ENCODE measurements at places on chromosomes 5 and 9. TPM values are rescaled to one million over a fixed set of nuclear protein-coding genes. Genes with fewer than 3 reads are reported as not detected.

DNA sequence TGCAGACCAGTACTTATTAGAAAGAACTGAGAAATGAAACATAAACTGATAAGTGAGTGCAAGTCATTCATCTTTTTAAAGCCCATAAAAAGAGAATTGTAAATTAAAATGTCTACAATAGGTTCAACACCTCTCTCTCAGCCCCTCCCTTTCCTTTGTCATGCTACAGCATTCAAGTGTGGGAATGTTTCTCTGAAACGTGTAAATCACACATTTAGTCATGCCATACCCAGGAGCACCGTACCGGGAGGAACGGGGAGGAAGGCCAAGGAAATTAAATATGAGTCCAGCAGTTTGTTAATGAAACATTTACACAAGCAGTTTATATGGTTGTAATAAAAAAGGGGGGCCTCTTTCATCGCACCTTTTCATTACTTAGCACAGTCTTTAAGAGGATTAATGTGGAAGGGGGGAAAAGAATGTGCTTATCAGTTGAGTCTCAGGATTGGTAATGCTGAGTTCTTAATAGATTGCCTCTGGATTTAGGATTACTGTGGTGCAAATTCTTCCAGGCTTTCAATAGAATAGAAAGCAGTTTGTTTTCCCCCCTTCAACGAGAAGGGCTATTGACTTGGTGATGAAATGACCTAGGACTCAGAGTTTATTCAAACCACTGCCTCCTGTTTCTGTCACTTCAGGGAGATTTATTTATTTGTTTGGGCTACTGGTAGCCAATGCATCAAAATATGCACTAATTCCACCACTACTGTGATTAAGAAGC lies 176.0 kb upstream of the ZNF608 start:
- no peak for DNase-seq

SPATA31C1 gene
- total RNA-seq, result not detected

CCIN gene
- 0.89 TPM for total RNA-seq

BHMT2 gene
- 3.0 TPM for total RNA-seq

DNA sequence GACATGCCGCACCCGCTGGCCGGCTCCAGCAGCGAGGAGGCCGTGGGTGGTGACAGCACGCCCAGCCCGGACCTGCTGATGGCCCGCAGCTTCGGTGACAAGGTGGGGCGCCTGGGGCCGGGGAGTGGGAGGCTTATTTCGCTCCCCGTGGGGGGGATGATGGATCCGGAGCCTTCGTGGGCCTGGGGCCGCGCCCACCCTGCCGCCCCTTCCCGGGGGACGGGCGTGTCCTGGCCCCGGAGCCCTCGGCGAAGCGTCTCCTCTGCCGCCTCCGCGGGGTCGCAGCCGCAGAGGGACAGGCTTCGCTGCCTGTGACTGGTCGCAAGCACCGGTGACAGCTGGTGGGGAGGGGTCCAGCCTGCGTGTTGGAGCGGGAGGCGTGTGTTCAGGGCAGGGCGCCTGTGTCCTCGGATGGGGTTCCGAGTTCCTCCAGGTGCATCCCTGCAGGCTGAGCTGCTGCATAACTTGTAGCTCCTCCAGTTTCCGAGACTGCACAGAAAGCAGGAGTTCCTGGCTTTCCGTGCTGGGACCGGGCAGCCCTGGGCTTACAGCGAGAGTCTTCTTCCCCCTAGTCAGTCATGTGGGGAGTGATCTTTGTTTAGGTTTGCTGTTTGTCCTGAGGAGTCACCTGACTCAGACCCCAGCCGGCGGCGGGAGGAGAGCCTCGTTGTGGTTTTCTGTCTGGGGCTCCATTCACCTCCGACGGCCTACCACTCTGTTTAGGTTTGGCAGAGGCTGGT lies 666 bp downstream of the SNX30 start:
- DNase-seq, result peak; percentile 30

DNA sequence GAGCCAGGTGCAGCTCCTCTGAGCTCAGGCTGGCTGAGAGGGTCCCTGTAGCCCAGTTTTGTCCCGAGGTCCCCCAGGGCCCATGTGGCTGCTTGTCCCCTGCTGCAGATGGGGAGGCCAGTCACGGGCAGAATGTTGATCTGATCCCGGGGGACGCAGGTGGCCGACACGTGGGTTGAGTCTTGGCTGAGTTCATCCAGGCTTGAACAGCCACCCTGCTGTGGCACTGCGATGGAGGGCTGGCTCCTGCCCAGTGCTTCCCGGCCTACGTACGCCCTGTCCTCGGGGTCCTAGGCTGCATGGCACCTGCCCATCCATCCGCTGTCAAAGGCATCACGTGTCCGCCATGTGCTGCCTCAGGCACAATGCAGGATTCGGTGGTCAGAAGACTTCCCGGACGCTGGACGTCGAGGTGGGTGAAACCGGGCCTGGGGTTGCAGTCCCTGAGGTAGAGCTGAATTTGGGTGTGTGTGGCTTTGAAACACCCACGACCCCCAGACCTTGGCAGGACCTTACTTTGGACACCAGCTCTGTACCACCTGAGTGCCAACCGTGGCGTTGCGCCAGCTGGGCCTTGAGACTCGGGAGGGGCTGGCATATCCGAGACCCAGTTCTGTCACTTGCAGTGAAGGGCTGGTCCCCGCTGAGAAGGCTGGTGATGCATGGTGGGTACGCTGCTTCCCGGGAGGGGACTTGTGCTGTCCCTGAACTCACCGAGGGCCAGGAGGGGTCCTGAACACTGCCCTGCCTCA lies 22.3 kb downstream of the RXRA start:
- no peak for DNase-seq

DNA sequence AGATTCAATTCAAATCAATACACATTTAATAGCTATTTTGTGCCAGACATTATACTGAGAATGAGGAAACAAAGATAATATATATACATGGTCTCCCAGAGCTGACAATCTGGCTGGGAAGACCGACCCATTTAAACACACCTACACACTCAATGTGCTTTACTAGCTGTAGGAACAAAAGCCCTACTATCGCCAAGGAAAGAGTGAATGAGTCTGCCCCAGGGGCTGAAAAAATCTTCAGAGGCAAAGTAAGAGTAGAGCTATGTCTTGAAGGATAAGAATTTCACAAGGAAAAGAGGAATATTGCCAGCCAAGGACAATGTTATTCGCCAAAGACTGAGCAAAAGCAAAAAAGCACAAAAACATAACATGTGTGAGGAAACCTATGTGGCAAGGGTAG lies 6.6 kb downstream of the PFDN1 start:
- DNase-seq, result no peak

KLHL3 gene
- 6.2 TPM for total RNA-seq

DNA sequence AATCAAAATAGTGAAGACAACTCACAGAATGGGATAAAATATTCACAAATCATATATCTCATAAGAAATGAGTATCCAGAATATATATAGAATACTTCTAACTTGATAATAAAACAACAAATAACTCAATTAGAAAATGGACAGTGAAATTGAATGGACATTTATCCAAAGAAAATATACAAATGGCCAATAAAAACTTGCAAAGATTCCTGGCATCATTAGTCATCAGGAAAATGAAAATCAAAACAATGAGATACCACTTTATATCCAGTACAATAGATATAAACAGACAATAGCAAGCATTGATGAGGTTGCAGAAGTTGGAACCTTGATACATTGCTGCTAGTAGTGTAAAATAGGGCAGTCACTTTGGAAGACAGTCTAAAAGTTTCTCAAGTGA lies 12.8 kb upstream of the TLR4 start:
- no peak for DNase-seq

DNA sequence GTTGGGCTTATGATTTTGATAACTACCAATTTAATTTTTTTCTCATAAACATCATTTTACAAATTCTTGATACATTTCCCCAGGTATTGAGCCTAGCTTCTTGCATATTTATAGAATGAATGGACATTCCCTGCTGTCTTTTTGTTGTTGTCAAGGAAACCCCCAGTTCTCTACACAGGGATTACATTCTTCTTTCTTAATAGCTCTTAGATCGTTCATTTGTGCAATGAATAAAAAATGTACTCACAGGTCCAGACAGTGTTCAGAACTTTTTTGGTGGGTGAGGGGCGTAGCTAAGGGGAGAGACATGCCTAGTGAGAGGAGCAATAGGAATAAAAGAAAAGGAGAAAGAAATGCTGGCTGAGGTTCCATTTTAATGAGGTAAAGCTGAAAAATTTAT lies 58.6 kb downstream of the VCAN start:
- no peak for DNase-seq

CCDC187 gene
- 0.10 TPM for total RNA-seq

All from skin of body (tissue), 3 donors.